ENCODE measurements at places on chromosomes 6 and 20.
A peak's percentile ranks its signal among the peaks of the same experiment; 100 is the strongest.

DNA sequence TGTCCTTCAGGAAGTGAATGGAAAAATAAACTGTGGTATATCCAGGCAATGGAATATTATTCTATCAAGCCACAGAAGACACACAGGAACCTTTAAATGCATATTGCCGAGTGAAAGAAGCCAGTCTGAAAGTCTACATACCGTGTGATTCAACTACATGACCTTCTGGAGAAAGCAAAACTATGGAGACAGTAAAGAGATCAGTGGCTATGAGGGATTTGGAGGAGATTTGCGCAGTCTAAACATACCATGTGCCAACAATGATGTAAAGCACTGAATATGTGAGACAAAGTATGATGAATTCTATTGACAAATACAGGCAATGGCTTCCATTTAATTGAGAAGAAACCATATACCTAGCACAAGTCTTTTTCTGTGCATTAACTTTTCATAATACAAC is 518.3 kb upstream of the ZNF337 start:
- H3K4me1 ChIP-seq = no peaks in the 10 kb centered on the region
- no peak overlapping the region for H3K27ac ChIP-seq
- no peak overlapping the region for H3K4me3 ChIP-seq

GRCh38 chr6:111971866-111972532 is 81.9 kb upstream of the CCN6 start:
- no peak overlapping the region for H3K27ac ChIP-seq
- H3K4me1 ChIP-seq = no peaks in the 10 kb centered on the region
- no peak for DNase-seq
- no peak overlapping the region for H3K4me3 ChIP-seq

DNA sequence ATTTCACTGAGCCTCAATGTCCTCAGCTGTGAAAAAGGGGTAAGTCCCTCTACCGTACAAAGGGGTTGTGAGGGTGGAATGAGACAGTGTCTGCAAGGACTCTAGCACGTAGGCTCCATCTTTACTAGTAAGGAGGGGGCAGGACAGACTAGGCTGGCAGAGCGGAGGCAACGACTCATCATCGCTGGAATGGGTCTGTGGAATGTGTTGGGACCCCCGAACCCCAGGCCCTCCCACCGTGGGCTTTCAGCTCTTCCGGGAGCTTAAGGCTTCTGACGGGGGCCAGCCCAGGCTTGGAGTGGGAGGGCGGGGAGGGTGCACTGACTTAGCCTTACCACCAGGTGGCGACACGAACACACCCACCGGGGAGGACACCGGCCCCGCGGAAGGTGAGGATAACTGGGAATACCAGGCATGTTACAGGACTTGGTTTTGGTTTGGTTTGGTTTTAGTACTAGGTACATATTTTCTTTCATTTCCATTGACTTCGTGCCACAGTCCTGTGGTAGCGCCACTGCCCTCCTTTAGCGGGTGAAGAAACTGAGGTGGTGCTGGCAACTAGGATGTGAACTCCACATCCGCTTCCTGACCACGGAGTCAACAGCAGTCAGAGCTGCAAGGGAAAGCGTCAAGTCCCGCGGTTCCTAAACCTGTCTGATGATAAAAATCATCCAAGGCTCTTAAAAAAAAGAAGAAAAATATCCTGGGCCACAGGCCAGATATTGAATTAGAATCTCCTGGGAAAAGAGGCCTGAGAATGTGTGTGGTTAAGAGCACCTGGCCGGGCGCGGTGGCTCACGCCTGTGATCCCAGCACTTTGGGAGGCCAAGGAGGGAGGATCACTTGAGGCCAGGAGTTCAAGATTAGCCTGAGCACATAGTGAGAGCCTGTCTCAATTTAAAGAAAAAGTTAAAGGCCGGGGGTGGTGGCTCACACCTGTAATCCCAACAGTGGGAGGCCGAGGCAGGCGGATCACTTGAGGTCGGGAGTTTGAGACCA is 10.3 kb upstream of the TULP1 start:
- no peak overlapping the region for H3K27ac ChIP-seq
- H3K27me3 ChIP-seq = peaks cover 3% of the 10 kb centered on the region
- H3K36me3 ChIP-seq = no peaks in the 10 kb centered on the region
- peaks cover 8% of the 10 kb centered on the region for H3K4me1 ChIP-seq
- peak overlapping the region; percentile 69 for H3K4me3 ChIP-seq

DNA sequence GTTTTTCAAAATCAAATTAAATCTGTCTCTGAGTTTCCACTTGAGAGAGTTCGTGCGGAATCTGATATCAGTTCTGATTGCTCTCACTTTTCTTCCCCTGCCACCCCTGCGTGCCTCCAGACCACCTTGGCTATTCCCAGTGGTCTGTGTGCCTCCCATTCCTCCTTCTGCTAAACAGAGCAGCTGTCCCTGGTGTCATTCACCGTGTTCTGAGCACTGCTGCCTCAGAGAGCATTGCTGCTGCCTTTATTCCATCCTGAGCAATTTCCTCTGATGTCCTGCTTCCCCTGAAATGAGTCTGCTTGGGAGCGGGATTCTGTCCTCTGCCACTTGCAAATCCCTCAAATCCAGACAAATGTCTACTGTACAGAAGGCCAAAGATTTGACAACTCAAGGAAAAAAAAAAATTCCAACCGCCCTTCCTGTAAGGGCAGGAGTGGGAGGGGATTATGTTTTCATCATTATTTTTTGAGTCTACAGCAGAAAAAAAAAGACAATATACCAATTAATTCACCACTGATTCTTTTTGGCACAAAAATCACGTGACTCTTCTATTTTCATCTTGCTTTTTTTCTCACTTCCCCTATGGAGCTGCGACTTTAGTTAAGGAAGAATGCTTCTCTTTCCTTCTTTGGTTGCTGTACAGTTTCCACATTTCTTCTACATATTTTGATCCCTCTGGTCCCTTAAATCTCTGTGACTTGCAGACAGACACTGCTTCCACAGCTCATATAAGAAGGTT is 833.0 kb downstream of the EPHA7 start:
- no peak for DNase-seq
- H3K4me1 ChIP-seq = no peaks in the 10 kb centered on the region
- no peaks in the 10 kb centered on the region for H3K36me3 ChIP-seq
- no peak overlapping the region for H3K27ac ChIP-seq

DNA sequence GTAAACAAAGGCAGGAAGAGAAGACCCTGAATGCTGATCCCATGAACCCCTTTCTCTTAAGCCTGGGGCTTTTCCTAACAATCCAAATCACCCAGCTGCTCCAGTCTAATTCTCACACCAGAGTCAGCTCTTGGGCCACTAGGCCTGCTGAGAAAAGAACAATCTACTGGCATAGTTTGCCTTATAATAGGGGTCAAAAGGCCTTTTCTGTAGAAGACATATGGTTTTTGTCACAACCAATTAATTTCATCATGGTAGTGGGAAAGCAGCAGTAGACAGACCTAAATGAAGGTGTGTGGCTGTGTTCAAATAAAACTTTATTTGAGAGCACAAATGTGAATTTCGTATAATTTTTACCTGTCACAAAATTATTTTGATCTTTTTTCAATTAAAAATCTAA is 994.7 kb upstream of the EPHA7 start:
- H3K36me3 ChIP-seq = no peaks in the 10 kb centered on the region
- H3K27ac ChIP-seq = no peak overlapping the region
- no peak for DNase-seq

GRCh38 chr20:59149678-59150504 is 13.7 kb upstream of the ZNF831 start:
- H3K36me3 ChIP-seq = peaks cover 2% of the 10 kb centered on the region
- no peaks in the 10 kb centered on the region for H3K27me3 ChIP-seq
- peak; percentile 40 for DNase-seq
- peaks cover 65% of the 10 kb centered on the region for H3K4me1 ChIP-seq

DNA sequence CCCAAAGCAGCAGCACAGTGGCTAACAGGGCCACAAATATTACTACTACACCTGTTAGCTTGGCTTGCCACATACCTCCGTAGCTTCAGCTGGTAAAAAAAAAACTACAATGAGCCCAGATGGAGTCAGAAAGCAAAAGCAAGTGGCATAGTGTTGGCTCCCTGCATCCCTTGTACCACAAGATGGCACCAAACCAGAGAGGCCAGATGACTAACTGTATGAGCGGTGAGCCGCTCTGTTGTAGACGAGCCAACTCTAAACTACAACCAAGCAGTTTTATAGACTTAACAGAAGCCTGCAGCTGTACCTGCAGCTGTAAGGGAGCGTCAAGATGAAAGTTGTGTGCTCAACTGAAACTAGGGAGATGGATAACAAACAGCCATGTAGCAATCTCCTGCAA is 84.5 kb upstream of the MCHR2 start:
- peaks cover 2% of the 10 kb centered on the region for H3K27me3 ChIP-seq
- no peaks in the 10 kb centered on the region for H3K4me1 ChIP-seq

DNA sequence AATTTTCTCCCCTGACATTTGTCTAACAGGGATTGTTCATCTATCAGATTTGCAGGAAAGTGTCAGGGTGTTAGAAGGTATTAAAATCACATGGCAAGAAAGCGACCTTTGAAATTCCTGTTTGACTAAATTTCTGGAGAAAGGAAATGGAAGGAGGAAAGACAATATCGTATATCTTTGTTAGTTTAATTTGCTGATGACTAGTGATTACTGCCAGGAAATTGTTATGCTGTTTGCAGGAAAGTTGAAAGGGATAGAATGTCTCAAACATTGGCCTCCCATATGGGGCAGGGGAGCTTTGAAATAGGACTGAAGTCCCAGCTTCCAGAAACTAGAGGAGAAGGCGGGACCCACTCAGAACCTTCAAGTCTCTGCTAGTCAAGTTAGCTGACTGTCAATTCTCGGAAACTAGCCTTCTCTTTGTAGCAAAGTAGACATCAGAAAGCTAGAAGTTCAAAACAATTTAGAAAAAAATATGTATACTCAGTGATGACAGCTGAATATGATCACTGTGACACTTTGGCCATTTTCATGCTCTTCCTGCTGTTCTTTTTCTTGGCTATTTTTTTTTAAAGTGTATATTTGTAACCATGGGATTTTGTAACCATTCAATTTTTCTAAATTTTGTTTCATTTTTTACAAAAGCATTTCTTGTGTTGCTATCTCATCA is 53.4 kb upstream of the RALGAPA2 start:
- DNase-seq = no peak
- no peak overlapping the region for H3K4me3 ChIP-seq
- H3K27me3 ChIP-seq = peaks cover 19% of the 10 kb centered on the region
- H3K27ac ChIP-seq = no peak overlapping the region
- no peaks in the 10 kb centered on the region for H3K36me3 ChIP-seq

DNA sequence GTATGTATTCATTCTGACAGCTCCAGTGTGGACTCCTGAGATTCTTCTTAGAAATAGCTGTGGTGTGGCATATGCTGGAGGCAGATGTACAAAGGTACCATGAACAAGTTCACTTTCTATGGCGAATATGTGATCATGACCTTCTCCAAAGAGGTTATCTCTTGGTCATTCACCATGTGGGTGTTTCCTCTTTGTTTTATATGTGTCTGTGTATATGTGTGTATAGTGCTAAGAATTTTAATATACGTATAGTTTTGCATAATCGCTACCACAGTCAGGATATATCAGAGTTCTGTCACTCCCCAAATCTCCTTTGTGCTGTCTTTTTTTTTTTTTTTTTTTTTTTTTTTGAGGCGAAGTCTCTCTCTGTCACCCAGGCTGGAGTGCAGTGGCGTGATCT is 47.1 kb downstream of the PHACTR2 start:
- no peak overlapping the region for H3K4me3 ChIP-seq
- peaks cover 18% of the 10 kb centered on the region for H3K4me1 ChIP-seq

GRCh38 chr6:11172501-11173327 is 59.8 kb downstream of the NEDD9 start:
- peak overlapping the region; percentile 42 for H3K4me3 ChIP-seq
- no peaks in the 10 kb centered on the region for H3K27me3 ChIP-seq

GRCh38 chr6:75693534-75693933 is 55.5 kb upstream of the MYO6 start:
- DNase-seq = no peak
- no peak overlapping the region for H3K4me3 ChIP-seq
- peaks cover 52% of the 10 kb centered on the region for H3K36me3 ChIP-seq
- no peaks in the 10 kb centered on the region for H3K4me1 ChIP-seq
- no peak overlapping the region for H3K27ac ChIP-seq
- no peaks in the 10 kb centered on the region for H3K27me3 ChIP-seq

DNA sequence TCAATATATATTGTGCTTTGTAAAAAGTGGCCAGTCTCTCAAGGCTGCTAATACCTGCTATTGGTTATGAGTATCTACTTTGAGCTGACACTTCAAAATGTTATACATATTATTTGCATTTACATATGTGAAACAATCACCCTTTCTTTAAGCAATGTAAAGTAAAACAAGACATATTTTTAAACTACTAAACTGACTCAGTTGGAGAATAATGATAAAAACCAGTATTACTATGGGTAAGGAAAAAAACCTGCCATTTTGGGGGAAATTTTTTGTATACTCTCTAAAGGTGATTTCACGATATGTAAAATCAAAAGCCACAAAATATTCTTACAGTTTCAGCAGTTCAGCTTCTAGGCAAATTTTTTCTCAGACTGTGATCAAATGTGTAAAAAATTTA is 232.3 kb downstream of the PRL start:
- DNase-seq = no peak
- no peaks in the 10 kb centered on the region for H3K36me3 ChIP-seq
- H3K27me3 ChIP-seq = no peaks in the 10 kb centered on the region
- no peak overlapping the region for H3K4me3 ChIP-seq
- H3K27ac ChIP-seq = no peak overlapping the region

DNA sequence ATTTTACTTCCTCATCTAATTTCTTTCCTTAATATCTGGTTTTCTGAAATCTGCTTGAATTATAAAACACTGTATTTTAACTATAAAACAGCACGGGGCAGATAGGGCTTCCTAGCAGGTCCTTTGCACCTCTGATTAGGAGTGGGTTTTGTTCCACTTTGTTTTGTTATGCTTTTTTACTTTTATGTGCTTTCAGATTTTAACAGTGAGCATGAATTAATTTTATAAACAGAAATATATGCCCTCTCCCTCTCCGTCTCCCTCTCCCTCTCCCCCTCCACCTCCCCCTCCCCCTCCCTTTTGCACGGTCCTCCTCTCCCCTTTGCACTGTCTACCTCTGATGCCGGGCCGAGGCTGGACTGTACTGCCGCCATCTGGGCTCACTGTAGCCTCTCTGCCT is 14.3 kb downstream of the GPX6 start:
- no peak for DNase-seq
- H3K4me3 ChIP-seq = no peak overlapping the region
- H3K27ac ChIP-seq = no peak overlapping the region

GRCh38 chr20:31516651-31517050 is 2.4 kb downstream of the HM13 start:
- DNase-seq = no peak
- no peak overlapping the region for H3K27ac ChIP-seq
- H3K4me1 ChIP-seq = peaks cover 17% of the 10 kb centered on the region
- no peaks in the 10 kb centered on the region for H3K27me3 ChIP-seq

DNA sequence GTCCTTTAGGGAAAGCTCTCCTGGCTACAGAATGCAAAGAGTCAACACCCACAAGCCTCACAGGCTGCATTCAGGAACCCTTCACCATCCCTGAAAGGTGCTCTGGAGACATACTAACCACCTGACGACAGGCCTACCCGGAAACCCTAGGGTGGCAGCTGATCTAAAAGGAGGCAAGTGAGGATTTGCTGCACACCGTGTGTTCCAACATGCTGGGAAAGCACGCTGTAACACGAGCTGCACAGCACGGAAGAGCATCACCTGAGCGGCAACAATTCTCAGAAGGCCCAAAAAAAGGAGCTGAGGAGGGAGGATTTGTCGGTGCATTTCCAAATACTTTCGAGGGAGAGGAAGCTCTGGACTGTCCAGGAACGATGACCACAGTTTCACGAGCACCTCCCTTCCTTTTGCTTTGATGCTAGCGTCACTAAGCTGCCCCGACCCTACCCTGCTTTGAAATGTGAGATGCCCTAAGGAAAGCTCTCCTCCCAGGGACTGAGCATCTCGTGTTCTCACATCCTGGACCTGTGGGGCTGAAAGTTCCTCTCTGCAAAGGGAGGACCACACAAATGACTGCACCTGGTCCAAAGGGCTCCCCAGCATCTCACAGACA is 87.0 kb downstream of the PPP1R3G start:
- H3K4me3 ChIP-seq = no peak overlapping the region
- H3K27me3 ChIP-seq = no peaks in the 10 kb centered on the region
- no peak for DNase-seq
- H3K27ac ChIP-seq = no peak overlapping the region
- peaks cover 29% of the 10 kb centered on the region for H3K4me1 ChIP-seq
